ENCODE measurements at places on chromosomes 12 and 14.
A peak's percentile ranks its signal among the peaks of the same experiment; 100 is the strongest.

DNA sequence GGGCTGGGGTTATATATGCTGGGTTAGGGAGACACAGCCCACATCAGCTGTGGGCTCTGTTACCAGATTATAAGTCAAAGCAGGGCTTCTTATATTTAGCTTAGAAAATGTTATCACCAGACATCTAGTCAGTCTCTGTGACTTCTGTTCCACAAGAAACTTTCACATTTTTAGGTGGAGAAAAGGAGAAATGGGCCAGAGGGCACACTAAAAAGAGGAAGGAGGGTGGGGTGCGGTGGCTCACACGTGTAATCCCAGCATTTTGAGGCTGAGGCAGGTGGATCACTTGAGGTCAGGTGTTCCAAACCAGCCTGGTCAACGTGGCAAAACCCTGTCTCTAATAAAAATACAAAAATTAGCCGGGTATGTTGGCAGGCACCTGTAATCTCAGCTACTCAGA lies 28.0 kb upstream of the SLC38A1 start:
- no peak for DNase-seq

GRCh38 chr14:96252999-96253539 lies 2.9 kb upstream of the BDKRB1 start:
- DNase-seq = no peak

DNA sequence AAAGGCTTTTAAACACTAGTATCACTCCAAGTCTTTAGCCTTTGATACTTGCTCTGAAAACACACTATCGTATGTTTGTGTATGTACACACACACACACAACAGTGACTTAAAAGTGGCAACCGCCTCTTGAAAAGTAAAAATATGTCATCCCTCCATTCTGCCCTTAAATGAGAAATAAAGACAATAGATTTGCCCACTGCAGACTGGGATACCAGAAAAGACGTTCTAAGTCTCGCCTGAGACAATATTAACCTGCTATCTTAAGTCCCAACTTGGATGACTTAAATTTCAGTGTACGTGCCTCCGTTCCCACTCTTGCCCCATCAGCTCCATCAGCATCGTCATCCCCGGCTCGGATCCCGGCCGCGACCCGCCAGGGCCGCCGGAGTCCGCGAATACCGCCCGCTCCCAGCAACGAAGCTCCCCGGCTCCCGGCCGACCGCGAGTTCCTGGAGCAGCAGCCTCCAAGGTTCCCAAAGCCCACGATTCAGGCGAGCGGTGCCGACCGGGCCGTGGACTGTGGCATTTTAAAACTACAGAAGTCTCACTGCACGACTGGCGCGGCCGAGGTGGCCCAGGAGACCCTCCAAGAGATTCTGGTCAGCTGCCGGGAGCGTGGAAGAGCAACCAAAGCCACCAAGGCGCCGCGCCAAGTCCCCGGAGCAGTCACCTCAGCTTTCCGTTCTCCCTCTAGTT lies 2.8 kb upstream of the ARID2 start:
- no peak for DNase-seq

DNA sequence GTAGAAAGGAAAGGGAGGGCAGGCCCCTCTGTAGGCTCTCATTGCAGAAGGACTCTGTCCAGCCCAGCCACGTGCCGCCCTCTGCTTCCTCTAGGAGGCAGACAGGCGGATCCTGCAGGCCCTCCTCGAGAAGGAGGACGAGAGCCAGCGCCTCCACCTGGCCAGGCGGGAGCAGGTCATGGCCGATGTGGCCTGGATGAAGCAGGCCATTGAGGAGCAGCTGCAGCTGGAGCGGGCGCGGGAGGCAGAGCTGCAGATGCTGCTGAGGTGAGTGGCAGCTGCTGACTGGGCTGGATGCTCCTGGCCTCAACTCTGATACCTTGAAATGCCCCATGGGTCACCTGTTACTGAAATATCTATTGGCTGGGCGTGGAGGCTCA lies 10.9 kb downstream of the TCHP start:
- DNase-seq = no peak

DNA sequence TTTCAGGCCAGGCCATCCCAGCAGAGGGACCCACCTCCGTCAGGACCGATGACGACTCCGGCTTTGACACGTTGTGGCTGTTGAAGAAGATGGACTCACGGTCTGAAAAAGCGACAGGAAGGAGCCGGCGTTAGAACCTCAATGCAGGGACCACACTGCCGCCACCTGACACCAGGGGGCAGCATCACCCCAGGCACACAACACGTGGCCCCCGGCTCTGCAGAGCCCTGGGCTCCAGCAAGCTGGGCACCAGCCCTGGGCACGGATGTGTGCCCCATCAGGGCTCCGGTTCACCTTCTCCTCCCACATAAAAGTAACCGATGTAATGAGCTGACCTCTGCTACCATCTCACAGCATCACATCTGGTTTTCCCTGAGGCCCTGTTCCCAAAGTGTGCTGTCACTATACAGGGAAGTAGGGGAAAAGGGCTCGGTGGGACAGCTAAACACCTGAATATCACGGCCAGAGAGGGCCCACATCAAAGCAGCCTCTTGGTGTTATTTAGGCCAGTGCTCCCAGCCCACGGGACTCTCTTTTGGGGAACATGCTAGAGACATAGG lies 29.0 kb downstream of the CHGA start:
- DNase-seq = peak; percentile 75

DNA sequence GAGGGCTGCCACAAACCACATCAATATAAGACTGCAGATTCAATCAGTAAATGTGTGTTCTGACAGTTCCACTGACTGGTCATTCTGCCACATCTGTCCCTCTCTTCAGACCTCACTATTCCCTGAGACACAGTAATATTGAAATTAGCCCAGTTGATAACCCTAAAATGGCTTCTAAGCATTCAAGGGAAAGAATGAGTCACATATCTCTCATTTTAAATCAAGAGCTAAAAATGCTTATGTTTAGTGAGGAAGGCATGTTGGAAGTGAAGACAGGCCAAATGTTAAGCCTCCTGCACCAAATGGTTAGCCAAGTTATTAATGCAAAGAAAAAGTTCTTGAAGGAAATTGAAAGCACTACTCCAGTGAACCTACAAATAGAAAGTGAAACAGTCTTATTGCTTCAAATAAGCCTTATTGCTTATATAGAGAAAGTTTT lies 24.5 kb upstream of the KIF21A start:
- no peak for DNase-seq

GRCh38 chr14:67703997-67704396 lies 2.3 kb downstream of the RDH12 start:
- DNase-seq = no peak

DNA sequence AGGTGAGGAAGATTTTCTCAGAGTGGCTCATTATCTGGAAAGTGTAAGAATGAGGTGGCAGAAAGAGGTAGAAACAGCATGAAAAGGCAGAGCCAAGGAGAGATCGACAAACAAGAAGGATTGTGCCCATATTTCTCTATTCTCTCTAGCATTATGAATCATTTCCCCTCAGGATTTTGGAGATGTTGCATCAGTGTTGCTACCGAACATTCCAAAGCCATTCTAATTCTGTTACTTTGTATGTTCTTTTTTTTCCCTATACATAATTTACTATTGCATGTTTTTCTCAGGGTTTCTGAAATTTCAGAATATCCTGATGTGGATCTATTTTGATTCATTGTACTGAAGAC lies 61.4 kb downstream of the KICS2 start:
- no peak for DNase-seq

DNA sequence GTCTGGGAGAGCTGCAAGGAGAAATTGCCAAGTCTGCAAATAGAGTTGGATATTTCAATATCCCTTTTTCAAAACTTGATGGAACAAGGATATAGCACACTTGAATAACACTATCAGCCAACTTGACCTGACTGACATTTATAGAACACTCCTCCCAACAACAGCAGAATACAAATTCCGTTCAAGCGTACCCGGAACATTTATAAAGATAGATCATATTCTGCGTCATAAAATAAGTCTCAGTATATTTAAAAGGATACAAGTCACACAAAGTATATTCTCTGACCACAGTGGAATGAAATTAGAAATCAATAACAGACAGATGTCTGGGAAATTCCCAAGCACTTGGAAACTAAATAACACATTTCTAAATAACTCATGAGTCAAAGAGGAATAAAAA lies 29.0 kb upstream of the MEG3 start:
- no peak for DNase-seq

GRCh38 chr12:117595751-117596150 lies 234.3 kb upstream of the NOS1 start:
- DNase-seq = no peak

- no peak for DNase-seq
Measured at GRCh38 chr14:98218218-98218617, 1053.8 kb downstream of the BCL11B start.

- no peak for DNase-seq
Measured at GRCh38 chr12:49651855-49652254, 28.5 kb downstream of the PRPF40B start.

DNA sequence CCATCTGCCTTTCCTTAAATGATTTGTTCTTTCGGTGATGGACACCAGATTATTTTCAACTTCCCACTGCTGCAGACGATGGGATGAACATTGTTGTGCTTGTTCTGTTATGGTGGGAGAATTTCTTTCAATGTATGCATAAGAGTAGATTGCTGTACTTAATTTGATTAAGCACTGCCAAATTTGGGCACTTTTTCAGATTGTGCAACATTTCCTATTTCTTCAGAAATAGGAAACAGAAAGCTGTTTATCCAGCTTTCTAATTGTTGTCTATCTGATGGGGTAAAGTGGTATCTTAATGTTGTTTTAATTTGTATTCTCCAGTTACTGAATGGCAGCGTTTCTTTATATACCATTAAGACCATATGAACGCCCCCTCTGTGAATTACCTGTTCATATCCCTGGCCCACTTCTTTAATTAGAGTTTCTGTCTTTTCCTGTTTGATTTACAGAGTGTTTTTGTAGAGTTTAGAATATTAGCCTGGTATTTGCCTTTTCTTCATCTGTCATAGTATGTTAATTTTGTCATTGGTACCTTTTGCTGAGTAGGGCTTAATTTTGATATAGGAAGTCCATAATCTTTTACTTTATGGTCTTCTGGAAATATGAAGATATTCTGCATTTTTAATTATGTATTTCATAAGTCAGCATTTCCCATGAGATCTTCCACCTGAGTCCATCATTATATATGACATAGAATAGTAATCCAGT lies 59.6 kb downstream of the DIP2B start:
- no peak for DNase-seq

DNA sequence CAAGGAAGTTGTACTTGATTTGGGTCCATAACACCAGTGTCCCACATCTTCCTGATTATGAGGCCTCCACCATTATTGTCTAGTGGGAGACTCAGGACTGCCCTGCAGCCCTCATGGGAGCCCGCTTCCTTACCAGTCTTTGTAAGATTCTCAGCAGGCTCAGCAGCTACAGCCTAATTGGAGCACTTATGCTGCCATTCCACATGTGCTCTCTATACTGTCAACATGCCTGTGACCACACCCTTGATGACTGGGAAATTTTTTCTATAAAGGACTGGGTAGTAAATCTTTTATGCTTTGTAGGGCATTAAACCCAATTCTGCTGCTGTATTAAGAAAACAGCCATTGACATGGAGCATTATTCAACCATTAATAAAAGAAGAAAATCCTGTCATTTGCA lies 145.5 kb upstream of the IGF1 start:
- DNase-seq = no peak

GRCh38 chr12:101813117-101813516 lies 17.6 kb downstream of the GNPTAB start:
- no peak for DNase-seq

GRCh38 chr14:62889364-62889763 lies 155.9 kb downstream of the KCNH5 start:
- DNase-seq = no peak

- no peak for DNase-seq
Measured at GRCh38 chr14:99716850-99717681, 33.0 kb downstream of the CYP46A1 start.

DNA sequence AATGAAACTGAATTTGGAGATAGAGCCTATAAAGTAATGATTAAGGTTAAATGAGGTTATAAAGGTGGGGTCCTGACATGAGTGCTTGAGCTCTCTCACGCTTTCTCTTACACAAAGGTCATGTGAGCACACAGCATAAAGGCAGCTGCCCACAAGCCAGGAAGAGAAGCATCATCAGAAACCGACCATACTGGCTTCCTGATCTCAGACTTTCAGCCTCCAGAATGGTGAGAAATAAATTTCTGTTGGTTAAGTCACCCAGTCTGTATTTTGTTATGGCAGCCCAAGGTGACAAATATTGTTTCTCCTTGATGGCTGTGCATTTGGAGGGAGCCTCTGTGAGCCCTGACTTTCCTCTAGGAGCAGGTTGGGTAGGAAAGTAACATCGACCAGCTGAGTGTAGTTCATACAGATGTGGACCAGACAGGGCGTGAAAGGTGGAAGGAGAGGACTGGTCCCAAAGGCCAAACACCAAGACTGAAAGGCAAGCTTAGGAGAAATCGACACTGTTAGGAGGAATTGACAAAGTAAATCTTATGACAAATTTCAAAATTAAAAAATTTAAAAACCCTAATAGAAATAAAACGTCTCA lies 97.6 kb upstream of the SLC38A2 start:
- DNase-seq = peak; percentile 15

GRCh38 chr14:37594238-37594970 lies 645 bp downstream of the FOXA1 start:
- no peak for DNase-seq

DNA sequence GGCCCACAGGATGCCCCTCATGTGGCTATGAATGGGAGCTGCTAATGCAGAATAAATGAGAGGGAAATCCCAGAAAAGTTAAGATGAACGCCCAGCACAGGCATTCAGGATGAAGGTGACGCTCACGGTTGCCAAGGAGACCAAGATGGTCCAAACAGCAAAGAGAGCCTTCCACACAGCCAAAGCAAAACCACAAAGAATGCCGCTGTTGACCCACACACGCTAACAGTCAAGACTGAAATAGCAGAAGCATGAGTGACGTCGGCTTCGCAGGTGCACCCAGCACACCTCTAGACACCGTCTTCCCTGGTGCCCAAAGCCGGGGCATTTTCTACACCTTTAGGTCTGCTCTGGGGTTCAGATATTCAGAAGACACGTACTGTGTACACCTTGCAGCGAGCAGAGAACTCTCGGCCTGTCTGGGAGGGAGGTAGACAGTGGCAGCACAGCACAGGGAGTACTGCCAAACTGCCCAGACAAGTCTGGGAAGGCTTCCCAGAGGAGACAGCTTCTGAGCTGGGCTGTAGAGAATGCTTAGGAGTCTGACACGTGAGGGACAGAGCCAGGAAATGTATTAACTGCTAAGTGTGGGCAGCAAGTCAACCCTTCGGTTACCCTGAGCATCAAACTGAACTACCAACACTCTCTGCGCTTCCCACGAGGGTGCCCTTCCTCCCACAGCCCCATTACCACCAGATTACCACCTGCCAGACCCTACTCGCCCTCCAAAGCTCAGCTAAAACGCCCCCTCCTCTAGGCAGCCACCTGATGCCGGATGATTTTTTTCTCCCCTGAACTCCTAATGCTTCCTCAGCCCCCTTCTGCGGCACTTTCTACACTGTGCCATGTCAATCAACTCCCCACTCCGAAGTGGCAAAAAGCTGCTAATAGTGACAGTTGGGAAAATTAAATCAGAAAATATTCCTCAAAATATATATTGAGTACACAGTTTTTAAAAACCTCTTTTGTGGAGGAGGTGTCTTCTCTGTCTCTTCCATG lies 50.1 kb downstream of the CCDC88C start:
- peak; percentile 86 for DNase-seq

Data from CD4-positive, alpha-beta T cell treated with Interferon alpha-2 for 1 hour (primary cell).